ENCODE measurements at places on chromosomes 7 and 10.

- peak; percentile 41 for DNase-seq
These were observed 142.3 kb downstream of the JAZF1 start for GRCh38 chr7:28038175-28038797.

DNA sequence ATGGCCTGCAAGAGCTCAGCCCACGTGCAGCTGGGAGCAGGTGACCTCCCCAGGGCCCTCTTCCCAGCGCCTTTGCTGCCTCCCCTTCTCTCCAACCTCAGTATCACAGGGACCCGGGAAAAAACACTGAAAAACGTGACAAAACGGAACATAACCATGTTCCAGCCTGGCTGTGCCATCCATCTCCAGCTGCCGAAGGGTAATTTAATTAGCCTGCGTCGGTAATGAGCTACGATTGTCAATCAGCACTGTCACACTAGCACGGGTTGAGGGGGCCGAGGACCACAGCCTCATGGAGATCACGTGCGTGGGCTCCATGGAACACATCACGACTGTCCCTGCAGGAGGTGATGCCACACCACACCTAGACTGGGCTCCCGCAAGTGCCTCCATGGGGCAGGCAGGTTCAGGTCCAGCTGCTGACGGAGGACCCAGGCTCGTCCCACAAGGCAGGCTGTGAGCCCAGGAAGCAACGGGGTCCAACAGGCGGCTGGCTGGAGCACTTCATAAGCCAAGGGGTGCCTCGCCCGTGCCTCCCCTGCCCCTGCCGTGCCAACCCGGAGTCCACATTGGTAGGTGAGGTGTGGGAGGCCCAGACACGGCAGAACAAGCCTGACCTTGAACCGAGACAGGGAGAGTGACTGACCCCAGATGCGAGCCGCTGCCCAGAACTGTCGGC is 199.5 kb downstream of the ELFN1 start:
- DNase-seq, result no peak

- no peak for DNase-seq
These were observed 534.3 kb downstream of the GRM8 start for GRCh38 chr7:126718419-126718818.

GRCh38 chr10:44404741-44405437 is 20.0 kb upstream of the CXCL12 start:
- DNase-seq, result no peak

GRCh38 chr10:96287392-96288105 is 16.2 kb upstream of the BLNK start:
- DNase-seq, result no peak

DNA sequence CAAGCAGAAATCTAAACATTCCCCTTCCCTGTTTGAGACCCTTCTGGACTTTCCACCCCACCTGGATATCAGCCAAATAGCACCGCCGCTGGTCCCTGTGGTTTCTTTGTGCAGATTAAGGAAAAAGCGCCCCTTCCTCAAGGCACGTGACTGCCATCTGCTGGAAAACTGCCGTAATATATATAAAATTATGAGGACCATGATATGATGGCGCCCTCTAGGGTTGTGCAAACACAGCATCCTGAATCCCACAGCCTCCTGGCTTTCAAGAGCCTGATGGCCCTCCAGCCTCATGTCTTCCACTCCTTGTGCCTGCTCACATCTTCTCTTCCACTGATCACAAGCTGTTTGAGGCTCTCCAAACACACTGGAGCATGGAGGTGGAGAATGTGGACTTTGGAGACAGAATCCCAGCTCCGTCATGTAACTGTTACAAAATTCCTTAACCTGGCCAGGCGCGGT is 121.3 kb downstream of the MYL10 start:
- DNase-seq, result peak; percentile 20

GRCh38 chr10:51759896-51760534 is 60.6 kb upstream of the CSTF2T start:
- DNase-seq, result no peak

DNA sequence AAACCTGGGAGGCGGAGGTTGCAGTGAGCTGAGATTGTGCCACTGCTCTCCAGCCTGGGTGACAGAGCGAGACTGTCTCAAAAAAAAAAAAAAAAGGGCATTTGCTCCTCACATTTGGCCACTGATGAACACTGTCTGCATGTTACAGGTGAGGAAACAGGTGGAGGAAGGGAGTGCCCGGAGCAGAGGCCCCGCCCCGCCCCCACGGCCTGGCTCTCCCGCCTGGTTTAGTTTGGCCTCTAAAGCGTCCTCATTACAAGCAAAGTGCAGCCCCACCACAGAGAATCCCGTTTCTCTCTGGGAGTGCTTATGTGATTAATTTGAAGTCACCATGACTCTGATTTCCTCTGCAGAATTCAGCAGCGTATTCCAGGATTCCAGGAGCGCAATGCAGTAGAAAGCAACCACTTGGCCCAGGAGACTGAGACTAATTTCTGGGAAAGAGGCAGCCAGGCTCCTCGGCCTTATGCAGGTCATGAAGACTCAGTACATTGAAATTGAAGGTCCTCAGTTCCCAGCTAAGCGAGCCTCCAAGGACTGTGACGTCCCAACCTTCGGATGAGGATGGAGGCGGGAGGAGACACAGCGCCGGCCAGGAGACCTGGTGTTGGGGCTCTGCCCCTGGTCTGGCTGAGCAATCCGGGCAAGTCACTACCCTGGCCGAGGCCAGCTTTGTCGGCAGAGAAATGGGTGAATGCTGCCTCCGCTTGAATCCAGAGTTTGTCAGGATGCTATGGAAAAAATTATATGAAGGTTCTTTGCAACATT is 44.7 kb downstream of the RBM17 start:
- no peak for DNase-seq

DNA sequence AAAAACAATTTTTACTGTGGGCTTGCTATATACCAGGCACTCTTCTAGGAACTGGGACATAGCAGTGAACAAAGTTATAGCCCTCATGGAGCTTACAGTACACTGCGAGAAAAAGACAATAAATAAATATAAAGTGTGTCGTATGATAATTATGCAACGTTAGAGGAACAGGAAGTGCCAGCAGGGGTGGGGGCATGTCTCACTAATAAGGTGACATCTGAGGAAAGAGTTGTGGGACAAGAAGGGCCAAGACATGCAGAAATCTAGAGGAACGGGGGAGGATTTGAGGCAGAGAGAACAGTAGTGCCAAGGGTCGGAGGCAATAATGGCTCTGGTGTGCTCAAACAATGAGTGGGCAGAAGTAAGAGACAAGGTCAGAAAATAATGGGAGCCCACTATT is 52.8 kb downstream of the LMBR1 start:
- DNase-seq, result no peak

GRCh38 chr7:498678-499641 is 20.7 kb downstream of the PDGFA start:
- DNase-seq, result no peak

DNA sequence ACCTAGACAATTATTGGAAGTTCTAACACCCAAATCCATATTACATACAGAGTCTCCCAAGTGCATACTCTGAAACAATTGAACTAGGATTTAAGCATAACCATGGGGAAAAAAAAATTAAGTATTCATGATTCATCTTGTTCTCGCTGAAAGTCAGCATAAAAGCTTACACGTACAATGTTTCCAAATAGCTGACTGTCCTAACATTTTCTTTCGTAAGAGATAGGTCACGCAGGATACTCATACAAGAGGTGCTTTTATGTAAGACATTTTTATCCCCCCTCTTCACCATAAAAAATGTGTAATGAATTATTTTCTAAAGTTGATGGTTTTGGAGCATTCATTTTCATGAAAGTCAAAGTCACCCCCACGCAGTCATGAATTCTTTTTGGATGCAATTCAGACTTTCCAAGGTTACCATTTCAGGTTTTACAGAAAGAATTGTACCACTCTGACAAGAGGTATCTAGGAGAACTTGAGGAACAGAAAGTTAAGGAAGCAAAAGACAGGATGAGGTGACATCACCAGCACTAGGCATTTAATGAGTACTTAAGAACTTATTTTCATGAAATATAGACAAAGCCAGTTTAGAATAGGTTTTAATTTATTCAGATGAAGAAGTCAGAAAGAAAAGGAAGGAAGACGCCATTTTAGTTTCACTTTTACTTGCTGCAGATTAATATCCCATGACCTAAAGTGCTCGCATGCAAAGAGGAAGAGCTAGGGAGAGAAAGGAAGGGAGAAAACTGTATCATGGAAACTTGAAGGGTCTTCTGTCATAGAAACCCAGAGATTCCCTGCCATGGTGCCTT is 55.8 kb downstream of the TMEM26 start:
- DNase-seq, result peak; percentile 75

GRCh38 chr10:104546756-104547155 is 94.3 kb upstream of the SORCS3 start:
- DNase-seq, result no peak

DNA sequence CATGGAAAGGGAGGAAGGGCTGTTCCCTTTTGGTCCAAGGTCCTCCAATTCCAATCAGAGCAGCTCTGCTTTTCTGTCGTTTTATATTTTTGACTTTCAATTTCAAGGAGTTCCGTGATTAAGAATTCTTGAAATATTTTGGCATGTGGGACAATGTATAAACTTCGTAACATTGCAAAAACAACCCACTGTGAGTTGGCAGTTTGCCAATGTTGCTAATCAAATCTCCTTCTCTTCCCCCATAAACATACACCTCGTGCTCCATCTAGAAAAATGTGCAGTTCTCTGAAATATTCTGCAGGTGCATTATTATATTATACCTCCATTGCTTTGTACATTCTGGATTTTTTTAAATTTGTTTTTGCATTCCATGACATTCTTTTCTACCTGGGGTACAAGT is 49.8 kb downstream of the POU6F2 start:
- DNase-seq, result no peak

DNA sequence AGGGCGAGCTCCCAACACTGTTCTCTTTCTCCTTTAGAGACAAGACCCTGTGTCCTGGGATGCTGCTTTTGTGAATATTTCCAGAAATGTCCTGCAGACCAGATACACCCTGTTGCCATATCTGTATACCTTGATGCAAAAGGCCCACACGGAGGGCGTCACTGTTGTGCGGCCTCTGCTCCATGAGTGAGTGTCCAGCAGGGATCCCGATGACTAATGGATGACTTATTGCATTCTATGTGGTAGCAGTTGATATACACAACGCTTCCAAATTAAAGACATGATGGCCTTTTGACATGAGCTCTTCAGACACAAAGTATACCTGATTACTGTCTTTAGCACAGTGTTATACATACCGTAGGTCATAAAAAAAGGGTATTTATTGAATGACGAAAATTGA is 45.0 kb upstream of the MGAM2 start:
- DNase-seq, result no peak

GRCh38 chr10:34396663-34397062 is 418.4 kb downstream of the PARD3 start:
- DNase-seq, result no peak

- peak; percentile 32 for DNase-seq
These were observed 7.2 kb upstream of the EPHA1 start for GRCh38 chr7:143415742-143416397.

GRCh38 chr7:129332254-129333035 is 101.8 kb upstream of the STRIP2 start:
- peak; percentile 85 for DNase-seq

DNA sequence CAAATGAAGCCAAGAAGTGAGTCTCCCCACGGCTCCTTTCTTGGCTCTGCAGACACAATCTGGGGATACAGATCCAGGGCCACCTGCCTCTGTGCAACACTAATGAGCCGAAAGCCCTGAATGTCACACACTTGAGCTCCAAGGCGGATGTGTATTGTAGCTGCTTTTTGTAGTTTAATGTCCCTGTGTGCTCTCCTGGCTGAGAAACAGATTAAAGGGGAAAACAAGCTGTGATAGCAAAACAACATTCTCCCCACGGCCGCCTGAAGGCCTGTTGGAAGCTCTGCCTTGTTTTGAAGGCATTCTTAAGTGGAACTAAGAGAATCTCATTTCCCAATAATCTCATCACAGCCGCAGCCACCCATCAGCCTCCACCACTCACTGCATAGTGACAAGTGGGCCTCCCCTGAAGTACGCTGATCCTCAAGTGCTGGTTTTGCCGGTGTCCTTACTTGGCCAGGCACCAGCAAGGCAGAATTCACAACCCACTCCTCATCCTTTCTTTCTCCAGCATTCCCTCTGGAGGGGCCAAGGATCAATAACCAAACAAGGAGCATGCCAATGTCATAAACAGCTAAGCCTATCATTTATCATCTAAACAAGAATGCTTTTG is 44.4 kb upstream of the AMPH start:
- DNase-seq, result no peak

DNA sequence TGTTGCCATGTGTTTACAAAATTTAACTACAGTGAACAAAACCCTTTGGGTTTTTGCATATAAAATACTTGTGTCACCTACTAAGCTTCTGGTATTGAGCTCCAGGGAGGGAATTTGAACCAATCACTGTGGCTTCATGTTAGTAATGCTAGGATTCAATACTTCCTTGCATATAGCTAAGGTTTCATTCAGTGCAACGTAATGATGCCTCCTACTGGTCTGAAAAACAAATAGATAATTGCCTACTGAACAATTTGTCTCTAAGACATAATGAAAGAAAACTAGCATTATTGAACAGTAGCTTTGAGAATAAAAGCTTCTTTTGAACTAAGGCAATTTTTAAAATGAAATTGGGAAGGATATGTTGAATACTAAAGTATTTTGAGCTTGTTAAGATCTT is 244.4 kb downstream of the ZWINT start:
- no peak for DNase-seq

- no peak for DNase-seq
These were observed 80.0 kb upstream of the NPVF start for GRCh38 chr7:25308246-25308645.

- DNase-seq, result no peak
These were observed 630.0 kb upstream of the GRM3 start for GRCh38 chr7:86013662-86014061.

DNA sequence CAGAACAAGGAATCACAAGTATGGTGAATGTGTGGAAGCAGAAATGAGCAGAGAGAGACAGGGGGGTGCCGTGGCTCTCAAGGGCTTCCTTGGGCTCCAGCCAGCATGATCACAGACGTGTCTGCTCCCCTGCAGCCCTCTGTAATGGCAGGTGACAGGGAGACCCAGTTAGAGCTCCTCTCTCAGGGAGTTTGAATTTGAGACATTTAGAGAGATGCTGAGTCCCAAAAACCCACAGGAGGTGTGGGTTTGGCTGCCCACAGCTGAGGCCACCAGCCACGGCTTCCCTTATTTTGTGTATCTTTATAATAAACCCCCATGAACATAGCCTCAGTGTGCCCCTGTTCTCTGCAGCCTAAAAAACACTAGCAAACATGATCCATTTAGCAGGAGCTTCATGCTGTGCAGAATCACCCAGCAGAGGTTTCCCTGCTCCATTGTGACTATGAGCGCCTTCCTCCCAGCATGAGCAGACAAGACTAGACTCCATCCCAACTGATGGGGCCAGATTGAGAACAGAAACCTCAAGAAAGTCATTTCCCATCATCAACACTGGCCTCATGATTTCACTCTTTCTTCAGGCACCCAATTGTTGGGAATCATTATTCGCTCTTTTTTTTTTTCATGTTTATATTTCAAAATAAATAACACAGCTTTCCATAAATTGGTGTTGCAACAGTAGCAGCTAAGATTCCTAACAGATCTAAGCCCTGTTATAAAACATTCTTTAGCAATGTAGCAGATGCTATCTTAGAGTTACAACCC is 13.4 kb downstream of the NOD1 start:
- peak; percentile 59 for DNase-seq

- no peak for DNase-seq
These were observed 64.4 kb upstream of the RSBN1L start for GRCh38 chr7:77631820-77632219.

- no peak for DNase-seq
These were observed 89.1 kb upstream of the SP4 start for GRCh38 chr7:21338728-21339164.

- DNase-seq, result no peak
These were observed 595.5 kb downstream of the LRMDA start for GRCh38 chr10:76026905-76027304.

Data from HCEC 1CT (cell line).